ENCODE measurements at places on chromosomes 16 and 17.

DNA sequence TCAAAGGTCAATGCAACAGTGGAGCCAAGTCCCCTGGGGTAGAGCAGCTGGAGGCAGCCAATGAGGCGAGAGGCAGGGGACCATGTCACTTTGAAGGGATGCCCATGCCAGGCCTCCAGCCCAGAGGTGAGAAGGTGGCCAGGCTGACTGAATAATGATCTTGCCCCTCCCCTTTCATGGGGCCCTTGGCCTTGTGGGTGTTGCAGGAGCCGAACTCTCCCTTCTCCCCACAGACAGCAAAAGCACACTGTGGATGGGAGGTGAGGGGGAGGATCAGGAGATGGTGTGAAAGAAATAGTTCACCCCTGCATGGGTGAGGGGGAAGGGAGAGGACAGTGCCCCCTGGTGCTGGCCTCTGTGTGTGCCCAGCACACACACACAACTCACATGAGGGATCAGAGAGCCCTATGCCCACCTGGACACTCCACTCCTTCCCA, 15.8 kb upstream of the TBX21 start:
- no peak overlapping the region for H3K4me3 ChIP-seq
- no peak for ATAC-seq
- H3K27me3 ChIP-seq = peaks cover 85% of the 10 kb centered on the region
- peaks cover 8% of the 10 kb centered on the region for H3K4me1 ChIP-seq
- H3K36me3 ChIP-seq = no peaks in the 10 kb centered on the region

DNA sequence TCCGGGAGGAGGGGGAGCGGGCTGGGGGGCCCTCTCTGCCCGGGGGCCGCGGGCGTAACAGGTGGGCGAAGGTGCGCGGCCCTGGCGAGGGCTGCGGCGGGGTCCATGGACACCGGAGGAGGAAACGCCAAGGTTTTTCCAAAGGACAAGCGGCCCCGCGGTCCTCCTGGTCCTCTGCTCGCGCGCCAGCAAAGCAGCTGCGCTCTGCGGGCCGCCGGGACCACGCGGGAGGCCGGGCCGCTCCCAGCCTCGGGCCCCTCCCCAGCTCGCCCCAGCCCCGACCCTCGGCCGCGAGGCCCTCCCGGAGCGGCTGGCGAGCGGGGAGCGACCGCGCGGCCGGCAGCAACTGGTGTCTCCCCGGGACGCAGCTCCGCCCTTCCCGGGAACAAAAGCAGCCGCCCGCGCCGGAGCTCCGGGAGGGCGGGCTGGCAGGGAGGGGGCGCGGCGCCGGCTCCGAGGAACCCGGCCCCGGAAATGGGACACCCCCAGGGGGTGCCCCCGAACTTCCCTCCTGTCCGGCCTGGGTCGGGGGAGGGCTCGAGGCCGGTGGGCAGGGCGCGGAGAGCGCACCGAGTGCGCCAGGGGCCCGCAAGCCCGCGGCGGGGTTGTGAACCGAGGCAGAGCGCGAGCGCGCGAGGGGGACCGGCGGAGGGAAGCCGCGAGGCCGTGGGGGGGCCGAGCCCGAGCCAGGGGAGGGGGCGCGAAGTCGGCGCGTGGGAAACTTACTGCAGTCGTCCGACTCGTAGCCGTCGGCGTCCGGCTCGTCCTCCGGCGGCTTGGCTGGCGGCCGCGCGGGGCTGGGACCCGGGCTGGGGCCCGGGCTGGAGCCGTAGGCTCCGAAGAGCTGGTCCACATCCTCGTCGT, 837 bp downstream of the DOC2B start:
- ATAC-seq = no peak
- H3K36me3 ChIP-seq = no peaks in the 10 kb centered on the region
- peaks cover 94% of the 10 kb centered on the region for H3K27me3 ChIP-seq
- peak overlapping the region; percentile 80 for H3K27ac ChIP-seq
- peak overlapping the region; percentile 56 for H3K4me3 ChIP-seq

DNA sequence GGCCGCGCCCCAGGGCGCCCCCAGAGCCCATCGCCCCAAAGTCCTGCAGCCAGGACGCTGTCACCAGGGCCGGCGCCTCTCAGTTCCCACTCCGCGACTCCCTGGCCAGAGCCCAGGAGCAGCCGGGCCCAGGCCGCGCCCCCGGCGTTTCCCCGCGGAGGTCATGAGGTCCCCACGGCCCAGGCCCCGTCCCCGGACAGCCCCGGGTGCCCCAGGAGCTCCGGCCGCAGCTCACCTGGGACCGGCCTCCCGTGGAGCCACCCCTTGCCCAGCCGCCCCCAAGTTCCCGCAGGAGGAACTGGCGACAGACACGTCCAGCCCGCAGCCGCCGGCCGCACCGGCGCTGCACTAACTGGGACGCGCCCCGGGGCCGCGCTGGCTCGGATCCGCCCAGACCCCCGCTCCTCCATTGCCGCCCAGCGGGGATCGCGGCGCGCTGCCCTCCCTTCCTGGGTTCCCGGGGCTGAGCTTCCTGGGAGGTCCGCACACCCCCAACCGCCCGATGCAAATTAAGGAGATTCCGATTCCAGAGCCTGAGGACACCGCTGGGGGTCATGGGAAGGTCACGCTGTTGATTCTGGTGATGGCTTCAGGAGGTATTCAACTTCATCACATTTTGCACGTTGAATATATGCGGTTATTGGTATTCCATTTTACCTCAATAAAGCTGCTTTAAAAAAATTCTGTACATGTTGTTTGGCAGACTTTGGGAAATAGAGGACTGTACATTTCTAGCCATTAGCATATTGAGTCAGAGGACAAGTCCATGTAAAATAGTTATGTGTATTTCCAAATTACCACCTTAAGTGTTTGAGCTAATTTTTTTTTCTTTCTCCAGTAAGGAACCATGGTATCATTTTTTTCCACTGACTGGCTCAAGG, 9.9 kb downstream of the AHSP start:
- H3K27me3 ChIP-seq = peaks cover 67% of the 10 kb centered on the region
- no peak overlapping the region for H3K27ac ChIP-seq
- no peak for ATAC-seq

DNA sequence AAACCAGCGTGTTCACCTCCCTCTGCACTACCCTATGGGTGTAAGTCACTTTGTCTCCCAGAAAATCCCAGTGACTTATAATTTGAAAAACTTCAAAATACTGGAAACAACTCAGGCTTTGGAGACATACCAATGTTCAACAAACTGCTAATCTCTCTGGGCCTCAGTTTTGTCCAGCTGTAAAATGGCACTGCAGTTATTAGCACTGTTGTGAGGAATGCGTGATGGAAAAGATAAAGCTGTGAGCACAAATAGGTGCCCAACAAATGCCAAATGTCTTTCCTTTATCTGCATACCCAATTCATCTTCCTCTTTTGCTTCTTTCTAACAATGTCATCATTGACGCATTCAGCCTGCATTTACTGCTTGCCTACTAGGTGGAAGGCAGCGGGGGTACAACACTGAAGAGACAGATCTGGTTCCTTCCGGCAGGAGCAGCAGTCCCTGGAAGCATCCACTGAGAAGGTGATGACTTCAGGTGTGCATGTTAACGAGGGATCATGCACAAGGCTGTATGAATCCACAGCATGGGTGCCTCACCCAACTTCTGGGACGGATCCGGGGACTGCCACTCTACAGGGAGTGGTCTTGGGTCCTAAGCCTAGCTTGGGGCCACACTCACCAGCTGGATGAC, 63.4 kb downstream of the CYTH1 start:
- no peaks in the 10 kb centered on the region for H3K36me3 ChIP-seq
- H3K4me3 ChIP-seq = no peak overlapping the region
- H3K27me3 ChIP-seq = no peaks in the 10 kb centered on the region
- no peak overlapping the region for H3K27ac ChIP-seq
- no peak for ATAC-seq
- peaks cover 3% of the 10 kb centered on the region for H3K4me1 ChIP-seq

GRCh38 chr17:41212524-41213169, 13.8 kb upstream of the KRTAP9-2 start:
- ATAC-seq = no peak
- H3K27ac ChIP-seq = no peak overlapping the region
- H3K27me3 ChIP-seq = peaks cover 40% of the 10 kb centered on the region
- H3K36me3 ChIP-seq = no peaks in the 10 kb centered on the region
- H3K4me3 ChIP-seq = no peak overlapping the region

- no peaks in the 10 kb centered on the region for H3K27me3 ChIP-seq
- H3K36me3 ChIP-seq = no peaks in the 10 kb centered on the region
- peaks cover 33% of the 10 kb centered on the region for H3K4me1 ChIP-seq
- peak within 1 kb of the TSS; percentile 98 for H3K27ac ChIP-seq
- peak within 1 kb of the TSS; percentile 81 for H3K4me3 ChIP-seq
Observed at GRCh38 chr16:29806099-29806579, at the start of gene MAZ. TSS of gene MAZ (plus strand) at chr16:29806529. CDS start at chr16:29806702, 173 bp downstream.
